Fibroblast of upper back skin (primary cell): ENCODE measurements at places on chromosomes 7 and 10.

DNA sequence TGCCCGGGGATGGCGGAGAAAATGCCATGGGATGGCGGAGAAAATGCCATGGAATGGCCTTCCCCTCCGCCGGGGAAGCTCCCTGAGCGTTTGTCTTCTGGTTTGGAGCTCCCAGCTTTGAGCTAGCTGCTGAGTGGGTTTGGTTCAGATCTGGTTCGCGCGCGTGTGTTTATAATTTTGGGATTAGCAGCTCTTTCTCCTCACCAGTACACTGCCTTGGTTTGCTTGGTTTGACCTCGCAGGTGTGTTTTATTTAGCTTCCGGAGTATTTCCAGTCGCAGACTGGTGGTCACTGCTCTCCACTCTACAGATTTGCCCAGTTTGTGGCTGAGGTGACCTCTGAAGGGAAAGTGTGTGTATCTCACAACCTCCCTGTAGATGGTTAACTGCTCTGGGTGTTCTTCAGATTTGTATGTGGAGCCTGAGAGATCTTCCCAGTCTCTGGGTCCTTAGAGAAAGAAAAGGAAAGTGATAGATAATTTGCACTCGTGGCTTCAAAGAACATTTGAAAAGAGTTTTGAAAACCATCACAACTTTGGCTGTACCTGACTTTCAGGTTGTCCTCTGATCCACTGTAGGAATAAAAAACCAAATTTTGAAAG is 597 bp downstream of the ZNF277 start:
- DNase-seq = no peak

GRCh38 chr7:136868496-136869000 is at the start of gene CHRM2:
Gene CHRM2 (plus strand): TSS chr7:136868652. CDS start chr7:137014866, 146,214 bp downstream.
- peak; percentile 12 for DNase-seq

- DNase-seq = no peak
Measured at GRCh38 chr10:123991611-123992570, 100.3 kb upstream of the CPXM2 start.

DNA sequence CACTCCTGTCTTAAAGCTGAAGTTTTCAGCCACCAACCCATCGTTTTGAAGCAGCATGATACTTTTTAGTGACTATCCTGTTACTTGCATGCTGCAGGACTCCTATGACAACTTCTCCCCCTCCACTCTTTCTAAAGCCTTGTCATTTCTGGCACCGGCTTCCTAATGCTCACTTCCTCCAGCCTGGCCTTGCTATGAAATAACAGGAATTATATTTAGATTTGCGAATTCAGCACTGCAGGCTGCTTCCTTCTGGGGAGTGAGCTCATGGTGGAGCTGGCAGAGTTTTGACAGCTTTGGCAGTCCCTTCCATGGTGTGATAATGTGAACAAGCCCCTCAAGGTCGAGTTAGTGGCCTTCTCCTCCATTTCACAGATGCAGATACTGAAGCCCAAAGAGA is 13.4 kb downstream of the BLNK start:
- no peak for DNase-seq

DNA sequence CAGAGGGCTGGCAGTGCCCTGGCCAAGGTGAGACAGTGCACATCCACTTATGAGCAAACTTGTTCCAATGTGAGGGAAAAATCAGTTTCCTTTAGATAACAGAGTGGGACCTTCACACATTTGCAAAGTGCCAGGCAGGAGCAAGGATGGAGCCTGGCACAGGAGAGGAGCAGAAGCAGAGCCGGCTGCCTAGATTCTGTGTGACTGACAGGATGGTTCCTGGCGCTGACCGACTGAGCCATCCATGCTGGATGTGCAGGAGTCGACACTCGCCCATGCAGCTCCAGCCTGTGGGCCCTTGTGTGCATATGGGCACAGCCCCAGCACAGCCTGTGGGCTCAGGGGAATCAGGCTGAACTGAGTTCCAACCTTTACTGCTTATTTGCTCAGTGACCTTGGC is 346.5 kb downstream of the GRID1 start:
- no peak for DNase-seq

- DNase-seq = no peak
Measured at GRCh38 chr10:6482737-6483357, 97.2 kb downstream of the PRKCQ start.
